T-helper 2 cell (primary cell): ENCODE measurements at places on chromosomes 3 and 15.

DNA sequence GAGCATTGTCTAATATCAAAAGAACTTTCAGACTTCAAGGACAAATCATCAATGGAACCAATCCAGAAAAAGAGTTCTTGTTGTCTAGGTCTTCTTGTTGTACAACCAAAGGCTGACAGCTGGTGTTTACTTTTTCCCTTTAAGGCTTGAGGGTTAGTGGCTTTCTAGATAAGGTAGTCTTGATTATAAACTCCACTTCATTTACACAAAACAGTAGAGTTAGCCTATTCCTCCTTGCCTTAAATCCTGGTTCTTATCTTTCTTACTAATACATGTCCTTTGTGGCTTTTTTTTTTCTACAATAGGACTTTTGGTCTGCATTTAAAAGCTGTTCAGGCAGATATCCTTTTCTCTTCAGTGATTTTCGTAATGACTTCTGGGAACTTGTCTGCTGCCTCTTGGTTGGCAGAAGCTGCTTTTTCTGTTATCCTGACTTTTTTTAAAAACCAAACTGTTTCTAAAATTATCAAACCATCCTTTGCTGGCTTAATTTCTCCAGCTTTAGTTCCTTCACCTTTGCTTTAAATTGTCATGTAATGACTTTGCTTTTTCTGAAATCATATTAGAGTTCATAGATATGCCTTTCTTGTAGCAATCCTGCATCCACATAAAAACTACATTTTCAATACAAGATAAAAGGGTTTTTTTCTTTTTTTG is 44.8 kb downstream of the STRIT1 start:
- no peak for DNase-seq

DNA sequence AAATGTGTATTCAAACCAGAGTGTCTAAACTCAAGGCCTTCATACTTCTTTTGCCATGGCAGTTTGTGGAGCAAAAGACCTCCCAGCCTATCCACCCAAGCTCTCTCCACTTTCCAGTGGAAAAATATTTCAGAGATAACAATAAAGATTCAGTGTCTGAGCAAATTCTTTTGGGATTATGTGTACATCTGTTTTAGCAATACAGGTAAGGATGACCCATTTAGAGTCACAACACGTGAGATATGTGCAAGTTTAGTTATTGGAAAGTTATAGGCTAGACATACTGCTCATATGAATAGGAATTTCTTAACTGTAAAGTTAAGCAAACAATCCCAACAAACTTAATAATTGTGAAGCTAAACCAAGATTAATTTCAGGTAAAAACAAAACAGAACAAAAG is 174.5 kb upstream of the LRIG1 start:
- no peak for DNase-seq

GRCh38 chr3:149808209-149808829 is 4.7 kb upstream of the RNF13 start:
- peak; percentile 19 for DNase-seq

- no peak for DNase-seq
These were observed 559 bp downstream of the SENP5 start for GRCh38 chr3:196868297-196868661.

GRCh38 chr15:99445272-99445850 is 120.4 kb upstream of the MEF2A start:
- no peak for DNase-seq

GRCh38 chr3:148379763-148380382 is 317.8 kb upstream of the AGTR1 start:
- DNase-seq = no peak

DNA sequence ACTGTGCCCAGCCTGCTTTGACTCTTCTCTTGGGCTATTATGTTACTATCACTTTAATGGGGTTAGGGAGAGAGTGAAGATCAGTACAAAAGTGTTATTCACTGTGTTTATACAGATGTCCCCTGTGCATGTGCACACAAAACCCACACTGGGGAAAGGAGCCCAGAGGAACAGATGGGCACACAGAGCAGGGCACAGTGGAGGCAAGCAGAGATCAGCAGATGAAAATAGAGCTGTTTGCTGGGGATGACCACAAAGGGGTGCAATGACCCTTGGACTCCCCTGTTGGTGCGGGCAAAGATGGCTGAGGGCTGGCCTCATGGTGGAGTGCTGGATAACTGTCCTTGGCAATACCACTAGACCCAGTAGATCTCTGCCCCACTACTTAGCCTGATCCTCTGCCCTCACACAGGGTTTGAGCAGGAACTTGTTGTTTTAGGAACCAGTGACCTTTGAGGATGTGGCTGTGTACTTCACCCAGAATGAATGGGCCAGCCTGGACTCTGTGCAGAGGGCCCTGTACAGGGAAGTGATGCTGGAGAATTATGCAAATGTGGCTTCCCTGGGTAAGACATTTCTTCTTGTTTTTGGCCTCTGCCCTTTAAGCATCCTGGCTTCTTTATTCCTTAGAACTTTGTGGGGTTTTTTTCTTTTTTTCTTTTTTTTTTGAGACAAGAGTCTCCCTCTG is 5.3 kb downstream of the ZNF620 start:
- no peak for DNase-seq

DNA sequence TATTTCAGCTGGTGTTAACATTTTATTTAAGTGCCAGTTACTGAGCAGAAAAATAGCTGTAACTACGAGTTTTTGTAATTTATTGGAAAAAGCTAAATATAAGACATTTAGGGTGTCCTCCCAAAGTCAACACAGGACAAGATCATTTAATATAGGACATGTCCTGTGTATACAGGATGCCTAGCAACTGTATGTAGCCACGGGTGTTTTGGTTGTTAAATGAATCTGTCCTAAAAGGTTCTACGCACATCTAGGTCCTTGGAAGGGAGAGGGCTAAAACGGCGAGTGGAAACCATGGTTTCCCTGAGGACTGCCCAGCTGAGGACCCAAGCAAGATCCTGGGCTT is 565 bp upstream of the ZNF621 start:
- DNase-seq = no peak

- DNase-seq = no peak
These were observed 128.5 kb downstream of the CDIN1 start for GRCh38 chr15:36707884-36708435.

DNA sequence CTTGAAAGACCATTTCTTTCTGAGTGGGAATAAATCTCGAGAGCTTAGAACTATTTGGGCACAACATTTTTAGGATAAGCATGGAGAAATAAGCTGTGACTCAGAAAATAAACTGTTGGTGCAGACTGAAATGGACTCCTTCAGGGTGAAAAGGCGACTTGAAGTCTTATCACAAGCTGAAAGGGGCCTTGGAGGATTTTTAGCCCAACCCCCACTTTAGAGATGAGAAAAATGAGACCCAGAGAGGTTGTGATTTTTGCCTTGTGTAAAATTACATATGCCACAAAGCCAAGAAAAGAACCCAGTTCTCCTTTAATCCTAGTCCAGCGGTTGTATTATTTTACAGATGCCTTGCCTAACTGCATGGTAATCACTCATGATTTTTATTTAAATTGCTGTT is 1.5 kb downstream of the ATP1B3 start:
- DNase-seq = peak; percentile 65

DNA sequence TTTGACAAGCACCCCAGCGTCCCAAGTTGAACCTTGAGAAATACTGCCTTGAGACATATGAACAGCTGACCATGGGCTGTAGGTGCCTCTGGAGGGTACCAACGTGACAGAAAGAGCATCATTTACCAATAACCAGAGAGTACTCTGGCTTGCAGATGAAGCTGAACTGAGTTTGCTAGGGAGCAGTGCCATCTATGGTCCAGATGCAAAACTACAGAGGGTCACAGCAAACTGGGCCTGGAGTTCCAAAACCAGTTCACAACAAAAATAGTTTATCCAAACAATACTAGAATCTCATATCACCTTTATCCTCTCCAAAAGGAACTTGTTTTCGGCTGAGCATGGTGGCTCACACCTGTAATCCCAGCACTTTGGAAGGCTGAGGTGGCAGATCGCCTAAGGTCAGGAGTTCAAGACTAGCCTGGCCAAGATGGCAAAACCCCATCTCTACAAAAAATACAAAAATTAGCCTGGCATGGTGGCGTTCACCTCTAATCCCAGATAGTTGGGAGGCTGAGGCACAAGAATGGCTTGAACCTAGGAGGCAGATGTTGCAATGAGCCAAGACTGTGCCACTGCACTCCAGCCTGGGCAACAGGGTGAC is 69.3 kb downstream of the CHAC1 start:
- peak; percentile 60 for DNase-seq

DNA sequence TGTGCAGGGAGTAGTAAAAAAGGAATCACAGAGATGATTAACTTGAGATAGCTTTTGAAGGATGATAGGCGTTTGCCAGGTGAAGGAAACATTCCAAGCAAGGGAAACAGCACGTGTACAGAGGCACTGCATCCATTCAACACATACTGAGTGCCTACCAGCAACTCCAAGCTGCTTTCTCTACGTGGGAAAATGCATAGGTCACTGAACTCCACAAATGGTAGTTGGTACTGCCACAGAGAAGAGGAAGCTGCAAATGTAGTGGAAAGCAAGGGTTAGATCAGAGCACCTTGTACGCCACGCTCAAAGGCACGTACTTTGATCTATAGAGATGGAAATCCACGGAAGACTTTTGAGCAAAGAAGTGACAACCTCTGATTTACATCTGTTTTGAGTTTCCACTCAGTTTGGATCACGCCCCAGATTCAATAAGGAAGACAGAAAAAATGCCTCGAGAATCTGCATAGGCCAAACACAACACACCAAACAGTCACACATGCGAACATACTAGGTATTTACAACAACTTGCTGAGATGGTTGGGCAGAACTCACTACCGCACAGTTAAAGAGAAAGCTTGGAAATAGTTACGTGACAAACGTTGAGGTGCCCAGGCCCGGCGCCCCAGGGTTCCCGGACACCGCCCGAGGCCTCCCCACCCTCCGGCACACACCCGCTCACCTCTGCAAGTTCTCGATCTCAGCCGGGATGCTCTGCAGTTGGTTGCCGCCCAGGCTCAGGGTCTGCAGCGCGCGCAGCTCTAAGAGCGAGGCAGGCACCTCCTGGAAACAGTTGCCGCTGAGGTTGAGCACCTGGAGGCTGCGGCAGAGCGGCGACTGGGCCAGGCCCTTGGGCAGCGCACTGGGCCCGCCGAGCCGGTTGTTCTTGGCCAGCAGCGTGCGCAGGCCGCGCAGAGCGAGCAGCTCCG is 826 bp downstream of the LRRC58 start:
- DNase-seq = peak; percentile 17

DNA sequence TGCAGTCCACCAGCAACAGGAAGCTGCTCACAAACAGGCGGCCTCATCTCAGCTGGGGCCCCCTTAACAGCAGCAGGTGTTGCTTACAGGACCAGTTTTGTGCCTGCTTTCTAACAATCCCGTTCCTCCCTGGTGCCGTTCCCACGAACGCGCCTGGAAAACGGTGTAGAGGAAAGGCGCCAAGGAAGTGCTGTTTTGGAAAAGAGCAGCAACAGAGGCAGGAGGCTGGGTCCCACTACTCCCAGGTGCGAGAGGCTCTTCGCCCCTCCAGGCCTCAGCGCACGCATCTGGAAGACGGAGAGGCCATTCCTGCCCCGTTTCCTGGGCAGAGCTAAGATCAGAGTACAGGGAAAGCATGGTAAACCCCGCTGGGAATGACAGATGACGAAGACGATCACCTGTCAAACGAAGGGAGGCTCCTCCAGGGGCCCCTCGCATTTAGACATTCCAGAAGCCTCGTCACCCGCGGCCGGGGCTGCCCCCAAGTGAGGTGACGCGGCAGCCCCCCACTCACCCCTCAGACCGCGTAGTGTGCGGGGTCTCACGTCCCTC is 603 bp downstream of the SCAPER start:
- DNase-seq = no peak
